Nephron progenitor cell (in vitro differentiated cells): ENCODE measurements at places on chromosomes 16 and 17.
A peak's percentile ranks its signal among the peaks of the same experiment; 100 is the strongest.

DNA sequence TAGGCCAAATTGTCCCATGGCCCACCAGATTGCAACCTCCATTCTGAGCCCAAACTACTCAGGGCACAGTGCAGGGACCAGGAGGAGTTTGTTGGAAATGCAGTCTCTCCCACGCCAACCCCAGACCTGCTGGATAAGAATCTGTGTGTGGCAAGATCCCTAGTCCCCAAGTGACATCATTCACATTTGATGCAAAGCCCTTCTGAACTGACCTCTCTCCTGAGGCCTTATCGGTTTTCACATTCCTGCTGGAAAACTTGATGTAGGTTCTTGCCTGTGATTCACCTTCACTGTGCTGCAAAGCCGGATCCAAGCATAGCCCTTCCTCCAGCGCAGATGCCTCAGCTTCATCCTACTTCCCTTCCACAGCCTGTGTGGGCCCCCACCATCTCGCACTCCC lies 6.6 kb upstream of the SHCBP1 start:
- no peak for DNase-seq

DNA sequence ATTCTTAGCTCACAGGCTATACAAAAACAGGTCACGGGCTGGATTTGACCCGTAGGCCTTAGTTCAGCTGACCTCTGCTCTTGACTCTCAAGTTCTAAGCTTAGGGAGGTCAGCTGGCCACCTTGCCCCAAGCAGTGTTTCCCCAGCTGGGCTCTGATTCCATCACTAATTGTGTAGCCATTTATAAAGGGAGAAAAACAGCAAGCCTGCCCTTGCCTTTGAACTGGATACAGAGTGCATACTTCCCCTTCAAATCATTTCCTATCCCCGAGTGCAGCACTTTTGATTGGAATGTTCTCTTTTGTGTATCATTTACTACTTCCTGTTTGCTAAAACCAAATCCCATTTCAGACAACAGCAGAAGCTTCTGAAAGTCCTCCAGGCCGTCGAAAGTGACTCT lies 153.6 kb downstream of the KATNIP start:
- no peak for DNase-seq

GRCh38 chr17:73722165-73722564 lies 77.9 kb upstream of the SDK2 start:
- DNase-seq, result no peak

- no peak for DNase-seq
Observed at GRCh38 chr16:74874912-74875546, 100.4 kb upstream of the FA2H start.

DNA sequence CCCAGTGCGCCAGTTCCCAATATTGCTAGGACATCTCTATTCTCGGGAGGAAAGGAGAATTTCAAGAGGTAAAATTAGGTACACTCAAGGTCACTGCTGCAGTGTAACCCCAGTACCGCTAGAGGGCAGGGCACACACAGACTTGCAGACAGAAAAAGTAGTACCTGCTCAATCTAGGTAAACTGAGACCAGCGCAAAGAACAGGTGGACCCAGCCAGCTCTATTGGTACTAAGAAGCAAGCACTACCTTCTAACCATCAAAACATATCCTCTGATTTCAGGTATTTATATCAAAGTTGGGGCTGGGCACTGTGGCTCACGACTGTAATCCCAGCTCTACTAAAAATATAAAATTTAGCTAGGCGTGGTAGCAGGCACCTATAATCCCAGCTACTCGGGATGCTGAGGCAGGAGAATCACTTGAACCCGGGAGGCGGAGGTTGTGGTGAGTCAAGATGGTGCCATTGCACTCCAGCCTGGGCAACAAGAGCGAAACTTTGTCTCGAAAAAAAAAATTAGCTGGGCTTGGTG lies 3.6 kb upstream of the WDR81 start:
- peak; percentile 73 for DNase-seq

GRCh38 chr16:19167710-19168370 lies at the start of gene SYT17:
Gene SYT17 (plus strand): TSS chr16:19168240. CDS start chr16:19168647, 407 bp downstream.
- peak; percentile 86 for DNase-seq

GRCh38 chr17:66437476-66438026 lies 135.1 kb downstream of the PRKCA start:
- DNase-seq, result no peak

GRCh38 chr17:66946251-66946650 lies 18.3 kb upstream of the CACNG4 start:
- DNase-seq, result no peak

- DNase-seq, result no peak
Observed at GRCh38 chr16:635573-636205, 416 bp downstream of the METTL26 start.

- DNase-seq, result no peak
Observed at GRCh38 chr17:58097384-58098088, 14.3 kb downstream of the DYNLL2 start.

DNA sequence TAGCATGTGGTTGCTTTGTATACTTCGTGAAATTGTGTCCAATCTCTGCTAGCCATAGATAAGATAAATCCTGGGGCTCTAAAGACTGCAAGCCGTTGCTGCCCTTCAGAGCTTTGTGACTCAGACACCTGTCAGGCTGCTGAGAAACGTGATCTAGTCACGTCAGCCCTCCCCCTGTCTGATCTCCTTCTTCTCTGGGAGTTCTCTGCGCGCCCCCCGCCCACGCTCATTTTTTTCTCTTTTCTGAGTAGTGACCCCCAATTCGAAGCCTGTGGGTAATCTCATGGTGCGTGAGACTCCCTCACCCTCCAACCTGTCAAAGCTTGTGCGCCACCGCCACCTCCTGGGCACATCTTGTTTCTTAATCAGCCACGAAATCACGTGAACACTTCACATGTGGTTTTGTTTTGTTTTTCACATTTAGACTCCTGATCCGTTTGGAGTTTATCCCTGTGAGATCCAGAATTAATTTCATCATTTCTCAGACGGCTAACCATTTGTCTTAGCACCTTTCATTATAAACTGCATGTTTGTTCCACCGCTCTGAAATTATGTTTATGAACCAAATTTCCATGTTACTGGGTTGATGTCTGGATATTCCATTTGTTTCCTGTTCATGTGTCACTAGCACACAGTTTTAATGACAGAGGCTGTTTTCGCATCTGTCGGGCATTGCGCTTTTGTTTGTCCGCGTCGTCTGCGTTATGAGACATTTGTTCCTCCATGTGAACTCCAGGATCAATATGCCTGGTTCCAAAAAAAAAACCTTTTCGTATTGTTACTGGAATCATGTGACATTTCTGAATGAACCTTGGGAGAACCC lies 977 bp upstream of the ZNF778 start:
- peak; percentile 76 for DNase-seq

- DNase-seq, result peak; percentile 13
Observed at GRCh38 chr17:30476726-30477082, 504 bp upstream of the GOSR1 start.
